ENCODE measurements at places on chromosomes 1 and 21.
A peak's percentile ranks its signal among the peaks of the same experiment; 100 is the strongest.

- peak; percentile 44 for DNase-seq
Observed at GRCh38 chr1:54962612-54963395, 17.6 kb upstream of the TMEM61 start.

DNA sequence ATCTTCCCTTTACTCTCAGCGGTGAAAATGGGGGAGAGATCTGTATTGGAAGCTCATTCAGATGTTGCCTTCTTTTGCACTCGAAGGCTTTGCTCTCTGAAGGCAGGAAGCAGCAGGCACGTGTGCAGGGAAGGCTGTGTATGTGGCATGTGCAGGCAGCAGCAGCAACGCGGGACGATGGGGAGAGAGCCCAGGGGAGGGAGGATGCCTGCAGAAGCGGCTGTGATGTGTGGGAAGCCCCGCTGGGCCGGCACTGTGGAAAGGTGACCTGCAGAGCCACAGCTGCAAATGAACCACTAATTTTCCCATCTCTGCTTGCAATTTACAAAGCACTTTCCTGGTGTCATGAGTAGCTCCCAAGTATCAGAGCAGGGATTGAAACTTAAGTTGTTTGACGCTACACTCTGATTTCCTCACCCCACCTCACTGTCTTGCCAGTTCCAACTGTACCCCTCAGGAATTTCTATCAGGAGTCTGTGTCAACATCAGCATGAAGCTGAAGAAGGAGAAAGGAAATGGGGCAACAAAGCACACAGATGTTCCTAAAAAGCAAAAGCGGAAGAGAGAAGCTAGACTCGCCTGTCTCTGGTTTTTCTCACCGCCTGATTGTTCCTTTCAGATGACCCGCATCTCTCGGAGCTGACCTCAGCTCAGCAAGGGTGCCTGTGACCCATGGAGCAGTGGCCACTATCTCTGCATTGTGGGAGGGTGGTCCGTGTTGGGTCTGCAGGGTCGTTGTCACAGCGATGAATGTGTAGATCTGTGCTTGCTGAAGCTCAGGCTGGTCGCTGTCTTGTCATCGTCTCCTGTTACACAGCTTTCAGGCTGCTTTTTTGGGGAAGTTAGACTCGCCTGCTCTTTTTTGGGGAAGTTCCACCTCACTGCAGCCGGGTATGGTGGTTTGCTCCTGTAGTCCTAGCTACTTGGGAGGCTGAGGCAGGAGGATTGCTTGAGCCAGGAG is 156.1 kb downstream of the KIF26B start:
- DNase-seq = peak; percentile 3

DNA sequence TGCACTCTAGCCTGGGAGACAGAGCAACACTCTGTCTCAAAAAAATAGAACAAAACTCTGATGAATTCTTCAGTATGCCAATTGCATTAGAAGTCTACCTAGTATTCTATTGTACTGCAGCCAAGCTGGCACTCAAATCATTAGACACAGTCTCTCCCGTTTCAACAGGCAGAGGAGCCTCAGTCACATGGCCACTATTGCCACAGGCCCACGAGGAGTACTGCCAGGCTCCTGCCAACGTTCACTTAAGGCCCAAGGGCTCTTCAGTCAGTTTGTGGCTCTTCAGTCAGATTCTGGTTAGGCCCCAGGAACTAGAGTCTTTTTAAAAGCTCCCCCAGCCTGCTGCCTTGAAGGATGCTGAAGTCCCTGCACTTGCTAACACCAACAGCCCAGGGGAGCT is 73.4 kb downstream of the SH3BGR start:
- DNase-seq = no peak

DNA sequence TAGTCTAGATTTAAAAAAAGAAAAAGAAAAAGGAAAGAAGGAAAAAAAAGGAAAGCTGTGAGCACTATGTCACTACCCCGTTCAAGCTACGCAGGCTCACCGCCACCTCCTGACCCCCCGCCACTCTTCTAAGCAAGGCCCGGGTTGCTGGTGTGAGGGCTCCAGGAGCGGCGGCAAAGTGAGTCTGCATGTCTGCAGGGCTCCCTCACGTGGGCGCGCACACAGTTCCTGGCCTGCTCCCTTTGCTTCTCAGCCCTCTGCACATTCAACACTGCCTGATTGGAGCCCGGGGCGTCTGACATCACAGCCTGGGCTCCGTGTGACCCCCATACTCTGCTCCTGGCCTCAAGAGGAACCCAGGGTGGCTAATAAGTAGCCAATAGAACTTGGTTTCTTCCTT is 81.4 kb upstream of the TLR5 start:
- DNase-seq = no peak

DNA sequence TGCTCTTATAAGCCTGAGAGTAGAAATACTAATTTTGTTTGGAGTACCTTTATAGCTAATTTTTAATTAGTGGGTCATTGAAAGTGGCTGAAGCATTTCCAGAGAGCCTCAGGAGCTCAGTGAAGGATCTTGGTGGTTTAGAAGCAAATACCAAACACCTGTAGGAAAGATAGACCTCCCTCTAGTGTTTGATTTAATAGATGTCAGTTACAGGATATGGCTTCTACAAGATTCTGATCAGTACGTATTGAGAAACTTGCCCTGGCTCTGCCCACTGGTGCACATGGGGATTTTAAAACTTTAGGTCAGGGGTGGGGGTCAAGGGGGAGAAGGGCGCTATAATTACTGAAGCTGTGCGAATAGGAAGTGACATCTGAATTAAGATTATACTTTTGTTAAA is 122.2 kb downstream of the POU2F1 start:
- peak; percentile 3 for DNase-seq

DNA sequence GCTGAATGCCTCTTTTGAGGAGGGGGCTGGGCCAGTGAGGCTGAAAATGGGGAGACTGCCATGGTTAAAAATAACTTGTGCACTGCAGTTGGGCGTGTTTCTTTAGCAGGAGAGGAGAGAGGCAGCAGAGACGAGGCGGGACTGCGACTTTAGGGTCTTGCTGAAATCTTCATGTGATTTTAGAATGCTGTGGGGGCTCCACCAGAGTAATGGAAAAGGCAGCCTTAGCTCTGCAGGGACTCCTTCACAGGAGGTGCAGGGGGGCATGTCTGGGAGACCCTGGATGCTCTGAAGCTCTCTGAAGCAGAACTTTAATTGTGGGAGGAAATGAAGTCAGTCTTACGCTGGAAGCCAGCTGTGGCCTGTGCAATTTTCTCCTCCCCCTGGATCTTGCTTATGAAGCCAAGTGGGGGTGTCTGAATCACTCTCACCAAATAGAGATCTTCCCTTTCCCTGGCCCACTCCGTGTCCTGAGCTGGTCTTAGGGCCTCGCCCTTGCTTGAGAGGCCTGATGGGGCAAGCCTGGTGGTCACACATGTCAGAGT is 60.8 kb downstream of the NDUFS5 start:
- DNase-seq = no peak

DNA sequence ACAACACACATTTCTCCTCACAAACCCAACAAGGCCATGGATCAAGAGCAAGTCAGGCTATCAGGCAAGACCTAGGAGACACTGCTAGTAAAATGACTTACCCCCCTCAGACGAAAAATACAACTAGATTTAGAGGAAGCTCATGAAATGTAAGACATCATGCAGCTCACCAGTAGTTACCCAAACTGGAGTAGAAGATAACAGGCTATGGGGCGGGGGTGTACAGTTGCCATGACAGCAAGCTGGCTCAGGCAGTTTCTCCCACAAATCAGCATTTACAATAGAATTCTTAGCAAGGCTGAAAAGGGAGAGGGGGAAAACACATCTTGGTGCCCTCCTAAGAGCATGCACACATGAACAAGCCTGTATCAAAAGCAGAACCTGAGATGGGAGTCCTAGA is 13.9 kb downstream of the TPM3 start:
- no peak for DNase-seq

DNA sequence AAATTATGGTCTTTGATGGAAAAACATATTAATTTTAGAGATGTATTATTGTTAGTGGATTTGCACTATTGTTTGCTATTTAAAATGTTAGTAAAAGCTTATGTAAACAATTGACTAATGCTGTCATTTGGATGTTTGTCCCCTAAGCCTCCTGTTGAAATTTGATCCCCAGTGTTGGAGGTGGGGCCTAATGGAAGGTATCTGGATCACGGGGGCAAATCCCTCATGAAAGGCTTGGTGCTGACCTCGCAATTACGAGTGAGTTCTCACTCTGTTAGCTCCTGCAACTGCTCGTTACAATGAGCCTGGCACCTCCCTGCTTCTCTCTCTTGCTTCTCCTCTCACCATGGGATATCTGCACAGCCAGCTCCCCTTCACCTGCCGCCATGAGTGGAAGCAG is 14.3 kb downstream of the TMEM35B start:
- no peak for DNase-seq

DNA sequence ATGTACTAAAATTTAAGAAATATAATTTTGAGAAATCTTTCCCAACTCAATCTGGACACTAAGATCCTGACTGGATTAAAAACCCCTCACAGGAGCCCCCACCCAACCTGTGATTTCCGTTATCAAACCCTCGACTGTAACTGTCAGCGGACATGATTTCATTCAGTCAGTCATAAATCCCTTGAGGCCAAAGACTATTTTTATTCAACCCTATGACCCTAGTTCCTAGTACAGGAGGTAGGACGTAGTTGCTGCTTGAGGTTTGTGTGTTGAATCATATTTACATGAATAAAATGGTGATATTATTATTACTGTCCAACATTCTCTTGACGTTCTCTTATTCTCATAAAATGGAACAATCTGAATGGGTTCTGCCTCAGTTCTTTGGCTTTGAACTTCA is 73.1 kb upstream of the DYNLT5 start:
- DNase-seq = no peak

Data from activated CD4-positive, alpha-beta T cell treated with anti-CD3 and anti-CD28 coated beads, Interleukin-10, Interleukin-2, amounts not matched to agents 100 ng/mL and 50 ng/mL, durations not matched to agents 16 hours and 8 hours (primary cell).